ENCODE measurements at places on chromosomes 6 and 20. TPM values are rescaled to one million over a fixed set of nuclear protein-coding genes. Genes with fewer than 3 reads are reported as not detected.
A peak's percentile ranks its signal among the peaks of the same experiment; 100 is the strongest.

The UBE2V1 gene
- total RNA-seq: 83.5 TPM

The FLRT3 gene
- total RNA-seq: 4.6 TPM

The RIPPLY2 gene
- not detected for total RNA-seq

The SIRPB2 gene
- 0.74 TPM for total RNA-seq

The GMDS gene
- total RNA-seq: 272 TPM

The SLC17A1 gene
- total RNA-seq: not detected

The PLN gene
- 1.3 TPM for total RNA-seq

DNA sequence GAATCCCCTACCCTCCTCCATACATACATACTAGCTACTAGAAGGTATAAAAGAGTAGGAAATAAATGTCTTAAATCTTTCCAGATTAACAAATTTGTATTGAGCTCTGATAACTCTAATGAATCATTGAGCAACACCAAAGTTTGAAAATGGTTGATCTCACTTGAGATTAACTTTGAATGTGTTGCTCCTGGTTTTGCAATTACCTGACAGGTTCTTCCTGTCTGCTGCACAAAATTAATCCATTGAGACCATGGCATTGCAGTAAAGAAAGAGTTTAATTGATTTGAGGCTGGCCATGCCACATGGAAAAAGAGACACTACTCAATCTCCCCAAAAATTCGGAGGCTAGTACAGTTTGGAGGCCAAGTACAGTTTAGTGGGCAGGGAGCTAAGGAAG lies 21.3 kb upstream of the EZR start:
- H3K4me1 ChIP-seq: no peaks in the 10 kb centered on the region
- H3K36me3 ChIP-seq: no peaks in the 10 kb centered on the region
- no peak for DNase-seq
- no peaks in the 10 kb centered on the region for H3K27me3 ChIP-seq
- no peak overlapping the region for H3K4me3 ChIP-seq
- H3K27ac ChIP-seq: no peak overlapping the region

DNA sequence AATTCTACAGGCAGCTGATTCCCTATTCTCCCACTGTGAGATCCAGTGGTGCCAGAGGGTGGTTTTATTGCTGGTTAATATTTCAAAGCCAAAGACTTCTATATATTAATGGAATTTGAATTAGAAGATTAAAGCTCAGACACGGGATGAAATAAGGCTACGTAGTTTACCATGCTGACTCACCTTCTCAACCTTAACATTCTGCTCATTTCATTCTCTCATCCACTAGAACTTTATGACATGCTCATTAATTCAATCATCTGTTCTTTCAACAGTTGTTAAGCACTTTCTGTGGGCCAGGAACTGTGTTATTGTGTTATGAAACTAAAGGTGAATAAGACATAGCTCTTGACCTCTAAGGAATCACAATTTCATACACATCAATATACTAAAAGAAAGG lies 456.9 kb upstream of the MAP3K7 start:
- H3K27ac ChIP-seq: no peak overlapping the region
- no peak overlapping the region for H3K4me3 ChIP-seq
- H3K36me3 ChIP-seq: no peaks in the 10 kb centered on the region
- no peaks in the 10 kb centered on the region for H3K4me1 ChIP-seq
- H3K27me3 ChIP-seq: no peaks in the 10 kb centered on the region
- DNase-seq: no peak

GRCh38 chr6:22448291-22448711 lies 121.1 kb upstream of the HDGFL1 start:
- no peaks in the 10 kb centered on the region for H3K4me1 ChIP-seq
- H3K27ac ChIP-seq: no peak overlapping the region
- H3K36me3 ChIP-seq: no peaks in the 10 kb centered on the region
- DNase-seq: no peak
- no peaks in the 10 kb centered on the region for H3K27me3 ChIP-seq

- no peak for DNase-seq
- H3K27ac ChIP-seq: no peak overlapping the region
- H3K36me3 ChIP-seq: no peaks in the 10 kb centered on the region
- H3K4me3 ChIP-seq: no peak overlapping the region
- H3K4me1 ChIP-seq: no peaks in the 10 kb centered on the region
These were observed 10.1 kb upstream of the ADAM33 start for GRCh38 chr20:3691897-3692296.

DNA sequence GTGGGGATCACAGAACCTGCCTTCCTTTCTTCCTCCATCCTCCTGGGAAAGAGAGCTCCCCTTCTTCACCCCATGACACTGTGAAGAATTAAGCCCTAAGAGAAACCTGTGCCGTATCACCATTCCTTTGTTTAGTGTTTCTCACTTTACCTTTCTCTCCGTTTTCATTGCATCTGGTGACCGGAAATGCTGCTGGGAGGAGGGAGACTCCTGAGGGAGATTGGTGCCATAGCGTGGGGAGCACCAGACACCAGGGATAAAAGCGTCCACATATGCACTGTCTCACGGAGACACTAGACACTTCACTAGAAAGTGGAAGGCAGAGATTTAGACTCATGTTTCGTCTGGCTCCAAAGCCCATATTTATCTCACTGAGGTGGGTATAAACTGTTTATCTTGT lies 15.5 kb upstream of the ULBP3 start:
- H3K27me3 ChIP-seq: no peaks in the 10 kb centered on the region
- no peak overlapping the region for H3K4me3 ChIP-seq
- no peak for DNase-seq
- H3K36me3 ChIP-seq: no peaks in the 10 kb centered on the region

GRCh38 chr20:32315399-32315798 lies 37.9 kb downstream of the KIF3B start:
- H3K27ac ChIP-seq: no peak overlapping the region
- H3K4me1 ChIP-seq: no peaks in the 10 kb centered on the region
- no peak overlapping the region for H3K4me3 ChIP-seq

DNA sequence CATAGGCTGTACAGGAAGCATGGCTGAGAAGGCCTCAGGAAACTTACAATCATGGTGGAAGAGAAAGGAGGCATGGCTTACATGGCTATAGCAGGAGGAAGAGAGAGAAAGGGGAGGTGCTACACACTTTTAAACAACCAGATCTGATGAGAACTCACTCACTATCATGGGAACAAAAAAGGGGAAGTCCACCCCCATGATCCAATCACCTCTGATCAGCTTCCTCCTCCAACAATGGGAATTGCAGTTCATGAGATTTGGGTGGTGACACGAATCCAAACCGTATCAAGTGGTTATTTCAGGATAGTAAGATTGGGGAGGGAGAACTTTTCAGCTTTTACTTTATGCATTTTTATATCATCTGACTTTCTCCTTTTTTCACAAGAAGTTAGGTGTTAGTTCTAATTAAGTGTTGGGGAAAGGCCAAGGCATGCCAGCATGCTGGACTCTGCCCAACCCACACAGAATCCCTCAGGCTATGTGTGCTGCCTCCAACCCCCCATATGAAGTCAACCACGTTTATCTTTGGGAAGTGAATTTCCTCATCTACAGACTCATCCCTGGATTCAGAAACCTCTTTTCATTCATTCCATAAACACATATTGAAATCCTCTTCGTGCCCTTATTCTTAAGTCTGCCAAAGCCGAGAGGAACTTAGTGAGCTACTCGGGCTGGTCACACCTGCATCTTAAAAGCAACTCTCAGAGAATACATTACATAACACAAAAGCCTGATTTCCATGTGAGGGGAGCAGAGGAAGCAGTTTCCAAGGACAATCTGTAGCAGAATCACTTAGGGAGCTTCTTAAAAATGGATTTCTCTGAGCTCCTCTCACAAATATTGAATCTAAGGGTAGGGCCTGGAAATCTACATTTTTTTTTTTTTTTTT lies 16.7 kb upstream of the CLIC5 start:
- H3K36me3 ChIP-seq: no peaks in the 10 kb centered on the region
- no peaks in the 10 kb centered on the region for H3K4me1 ChIP-seq
- H3K27ac ChIP-seq: no peak overlapping the region
- H3K27me3 ChIP-seq: no peaks in the 10 kb centered on the region
- H3K4me3 ChIP-seq: no peak overlapping the region

- no peak overlapping the region for H3K27ac ChIP-seq
- DNase-seq: no peak
- no peaks in the 10 kb centered on the region for H3K27me3 ChIP-seq
- no peaks in the 10 kb centered on the region for H3K4me1 ChIP-seq
- H3K36me3 ChIP-seq: no peaks in the 10 kb centered on the region
These were observed 114.8 kb upstream of the CST7 start for GRCh38 chr20:24834310-24834709.

GRCh38 chr6:14727494-14728395 lies 518.1 kb upstream of the JARID2 start:
- H3K36me3 ChIP-seq: no peaks in the 10 kb centered on the region
- no peak overlapping the region for H3K27ac ChIP-seq
- DNase-seq: no peak
- no peak overlapping the region for H3K4me3 ChIP-seq

GRCh38 chr20:17675519-17676377 lies 6.3 kb downstream of the RRBP1 start:
- H3K36me3 ChIP-seq: no peaks in the 10 kb centered on the region
- no peak overlapping the region for H3K27ac ChIP-seq
- H3K4me3 ChIP-seq: no peak overlapping the region
- no peak for DNase-seq
- H3K27me3 ChIP-seq: no peaks in the 10 kb centered on the region

- no peak overlapping the region for H3K27ac ChIP-seq
- no peaks in the 10 kb centered on the region for H3K27me3 ChIP-seq
- no peaks in the 10 kb centered on the region for H3K36me3 ChIP-seq
- DNase-seq: no peak
- no peak overlapping the region for H3K4me3 ChIP-seq
- peaks cover 10% of the 10 kb centered on the region for H3K4me1 ChIP-seq
These were observed 38.1 kb downstream of the JARID2 start for GRCh38 chr6:15283986-15284361.

DNA sequence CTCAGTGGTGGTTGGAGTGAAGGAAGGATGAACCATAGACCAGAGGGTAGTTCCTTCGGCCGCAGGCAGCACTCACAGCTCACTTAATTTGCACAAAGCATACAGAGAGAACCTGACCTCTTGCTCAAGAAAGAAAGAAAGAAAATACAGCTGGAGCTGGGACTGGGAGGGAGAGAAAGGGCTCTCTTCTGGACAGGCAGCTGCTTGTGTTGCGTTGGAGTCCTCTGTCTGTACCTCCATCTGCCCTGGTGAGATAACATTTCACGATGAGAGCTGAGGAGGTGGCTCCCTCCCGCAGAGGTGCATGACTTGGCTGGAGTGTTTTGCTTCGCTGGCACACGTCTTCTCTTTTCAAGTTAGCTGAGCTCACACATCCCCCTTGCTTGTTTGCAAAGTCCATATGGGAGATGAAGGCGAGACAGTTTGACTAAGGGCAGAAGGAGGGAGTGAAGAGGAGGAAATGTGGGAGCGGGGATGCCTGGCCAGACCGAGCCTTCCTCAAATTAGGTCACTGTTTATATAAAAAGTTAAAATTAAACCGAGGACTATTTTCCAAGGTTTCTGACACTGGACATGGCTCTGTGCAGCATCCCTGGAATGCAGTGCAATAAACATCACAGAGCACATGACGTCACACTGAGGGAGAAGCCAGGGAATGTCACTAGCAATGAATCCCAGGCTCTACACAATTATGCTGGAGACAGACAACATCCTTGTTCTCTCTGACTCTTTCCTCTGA lies 359.4 kb downstream of the CD83 start:
- peak; percentile 64 for DNase-seq
- no peak overlapping the region for H3K4me3 ChIP-seq
- H3K27me3 ChIP-seq: no peaks in the 10 kb centered on the region
- no peaks in the 10 kb centered on the region for H3K4me1 ChIP-seq
- H3K27ac ChIP-seq: peak overlapping the region; percentile 61

GRCh38 chr20:58389324-58389967 lies 417 bp downstream of the VAPB start:
- H3K36me3 ChIP-seq: no peaks in the 10 kb centered on the region
- H3K27me3 ChIP-seq: no peaks in the 10 kb centered on the region
- peak overlapping the region; percentile 83 for H3K27ac ChIP-seq
- H3K4me1 ChIP-seq: peaks cover 23% of the 10 kb centered on the region

DNA sequence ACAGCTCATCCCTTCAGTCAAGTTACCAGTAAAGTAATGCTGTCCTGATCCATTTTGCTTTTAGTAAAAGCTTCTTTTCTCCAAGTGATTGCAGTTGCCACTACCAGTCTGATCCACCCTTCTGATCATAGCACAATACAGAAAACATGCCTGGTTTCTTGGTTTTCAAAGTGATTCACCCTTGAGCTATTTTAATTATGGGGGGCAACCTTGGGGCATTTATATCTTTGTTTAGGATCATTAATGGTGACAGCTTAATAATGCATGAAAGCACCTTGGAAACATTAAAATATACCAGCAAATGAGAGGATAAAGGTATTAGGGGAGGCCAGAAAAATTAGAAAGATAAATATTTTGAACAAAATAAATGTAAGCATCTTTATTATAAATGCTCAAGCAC lies 38.4 kb downstream of the LRRC1 start:
- H3K27me3 ChIP-seq: no peaks in the 10 kb centered on the region
- no peak for DNase-seq
- H3K4me3 ChIP-seq: no peak overlapping the region
- no peaks in the 10 kb centered on the region for H3K36me3 ChIP-seq

DNA sequence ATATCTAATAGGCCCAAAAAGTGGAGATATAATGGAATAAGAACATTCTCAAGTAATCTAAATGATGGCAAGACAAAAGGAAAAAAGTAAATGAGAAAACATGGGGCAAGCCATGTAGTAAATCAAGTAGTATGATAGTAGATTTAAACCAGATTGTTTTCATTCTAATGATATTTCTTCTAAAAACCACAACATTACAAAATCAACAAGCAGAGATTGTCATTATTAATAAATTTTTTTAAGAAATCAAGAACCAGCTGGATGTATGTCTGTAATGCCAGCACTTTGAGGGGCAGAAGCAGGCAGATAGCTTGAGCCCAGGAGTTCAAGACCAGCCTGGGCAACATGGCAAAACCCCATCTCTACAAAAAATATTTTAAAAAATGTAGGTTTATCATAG lies 155.0 kb downstream of the RNGTT start:
- no peaks in the 10 kb centered on the region for H3K4me1 ChIP-seq
- no peak overlapping the region for H3K27ac ChIP-seq
- no peaks in the 10 kb centered on the region for H3K27me3 ChIP-seq
- DNase-seq: no peak
- no peak overlapping the region for H3K4me3 ChIP-seq

DNA sequence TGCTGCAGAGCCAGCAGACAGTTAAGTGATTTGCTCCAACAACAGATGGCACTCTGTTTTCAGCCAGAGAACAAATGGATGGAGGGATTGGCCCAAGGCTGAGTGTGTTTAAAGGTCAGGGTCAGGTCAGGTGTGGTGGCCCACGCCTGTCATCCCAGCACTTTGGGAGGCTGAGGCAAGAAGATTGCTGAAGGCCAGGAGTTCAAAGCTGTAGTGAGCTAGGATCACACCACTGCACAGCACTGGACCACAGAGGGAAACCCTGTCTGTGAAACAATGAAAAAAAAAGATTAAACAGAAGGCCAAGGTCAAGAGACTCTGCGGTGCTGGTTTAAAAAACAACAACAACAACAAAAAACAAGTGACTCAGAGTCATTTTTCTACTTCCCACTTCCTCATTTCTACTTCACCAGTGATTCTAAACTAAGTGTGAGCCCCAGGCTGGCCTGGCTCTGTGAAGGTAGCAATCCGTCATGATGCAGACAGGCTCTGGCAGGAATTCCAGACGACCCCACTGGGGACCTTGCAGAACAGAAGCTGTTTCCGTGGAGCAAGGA lies 42.5 kb upstream of the ARMC2 start:
- no peak overlapping the region for H3K4me3 ChIP-seq
- H3K4me1 ChIP-seq: no peaks in the 10 kb centered on the region
- DNase-seq: no peak
- H3K27ac ChIP-seq: no peak overlapping the region

All from colonic mucosa (tissue), 4 donors.